Stimulated activated naive CD4-positive, alpha-beta T cell treated with Interleukin-2 at 50 U/mL for 16 hours (primary cell): ENCODE measurements at places on chromosomes 1 and 21.

DNA sequence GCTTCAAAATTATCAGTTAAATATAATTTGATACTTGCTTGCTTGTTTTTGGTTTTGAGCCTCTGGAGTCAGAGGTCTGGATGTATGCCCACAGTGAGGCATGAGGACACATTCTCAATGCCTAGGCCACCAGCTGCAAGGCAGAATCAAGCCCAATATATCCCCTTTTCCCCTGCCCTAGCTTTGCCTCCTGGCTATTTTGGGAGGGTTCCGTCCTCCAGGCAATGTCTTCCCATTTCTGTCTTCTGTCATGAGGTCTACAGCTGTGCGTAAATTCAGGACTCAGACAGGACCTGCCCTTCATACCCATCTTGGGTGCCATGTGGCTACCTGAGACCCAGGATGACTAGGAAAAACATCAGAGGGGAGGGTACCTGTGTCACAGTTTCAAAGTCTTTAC, 19.2 kb downstream of the NRDC start:
- DNase-seq: no peak

DNA sequence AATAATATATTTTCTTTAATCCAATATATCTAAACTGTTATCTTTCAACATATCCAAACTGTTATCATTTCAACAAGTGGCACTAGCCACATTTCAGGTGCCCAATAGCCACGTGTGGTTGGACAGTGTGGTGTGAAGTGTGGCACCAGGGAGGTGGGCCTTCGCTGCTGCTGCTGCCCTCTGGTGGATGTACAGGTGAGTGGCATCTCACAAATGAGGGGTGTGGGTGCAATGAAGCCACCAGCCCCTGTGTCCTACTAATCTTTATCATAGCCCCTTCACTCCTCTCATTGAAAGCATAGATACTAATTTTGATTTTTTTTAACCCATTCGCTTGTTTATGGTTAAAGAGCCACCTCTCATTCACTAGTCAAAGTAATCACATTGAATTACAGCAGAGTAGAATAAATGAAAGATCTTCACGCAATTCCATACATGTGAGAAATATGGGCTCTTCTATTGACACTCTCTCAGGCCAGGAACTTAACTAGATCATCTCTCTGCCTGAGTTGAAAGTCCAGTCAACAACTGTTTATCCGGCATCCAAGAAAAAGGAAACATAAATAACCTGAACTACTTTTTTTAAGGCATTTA, 499.2 kb downstream of the OMA1 start:
- DNase-seq: peak; percentile 2

GRCh38 chr1:65606426-65606825, 186.0 kb downstream of the LEPR start:
- no peak for DNase-seq

DNA sequence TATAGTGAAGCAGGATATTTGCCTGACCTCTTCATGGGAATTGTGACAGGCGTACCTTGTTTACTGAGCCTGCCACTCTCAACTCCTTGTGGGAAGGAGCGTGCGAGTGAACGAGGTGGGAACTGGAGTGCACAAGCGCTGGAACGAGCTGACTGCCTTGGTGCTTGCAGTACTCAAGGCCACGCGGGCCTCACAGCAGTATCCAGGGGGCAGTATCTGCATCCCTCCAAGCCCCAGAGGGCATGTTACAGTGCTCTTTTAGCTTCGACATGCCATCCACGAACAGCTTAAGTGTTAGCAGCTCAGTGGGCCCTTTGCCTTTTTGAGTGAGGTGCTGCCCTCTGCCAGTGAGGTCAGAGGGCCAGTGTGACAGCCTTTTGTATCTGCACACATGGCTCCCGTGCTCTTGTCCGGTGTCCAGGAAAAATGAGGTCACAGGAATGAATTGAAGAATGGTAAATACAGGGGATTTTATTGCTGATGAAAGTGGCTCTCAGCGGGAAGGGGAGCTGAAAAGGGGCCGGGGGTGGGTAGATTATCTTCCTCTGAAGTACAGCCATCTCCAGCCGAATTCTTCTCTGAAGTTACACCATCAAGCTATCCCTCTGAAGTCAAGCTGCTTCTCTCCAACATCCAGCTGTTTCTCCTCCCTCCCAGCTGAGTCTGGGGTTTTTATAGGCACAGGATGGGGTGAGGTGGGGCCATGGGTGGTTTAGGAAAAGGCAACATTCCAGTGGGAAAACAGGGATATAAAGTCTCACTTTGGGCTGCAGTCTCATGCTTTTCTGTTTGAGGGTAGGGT, 69.3 kb downstream of the EPB41 start:
- DNase-seq: no peak

- DNase-seq: peak; percentile 47
Measured at GRCh38 chr1:200510228-200510623, 100.4 kb upstream of the ZNF281 start.

- no peak for DNase-seq
Measured at GRCh38 chr1:232704694-232705680, 75.1 kb upstream of the SIPA1L2 start.

- DNase-seq: no peak
Measured at GRCh38 chr1:40858856-40859416, 3.2 kb downstream of the CITED4 start.

- no peak for DNase-seq
Measured at GRCh38 chr1:30811187-30811586, 53.6 kb upstream of the LAPTM5 start.
